Large intestine (tissue), 12 donors: ENCODE measurements at places on chromosomes 6 and 20.

GRCh38 chr6:110731898-110732297 is 83.4 kb downstream of the CDK19 start:
- H3K27ac ChIP-seq = no peak overlapping the region
- no peaks in the 10 kb centered on the region for H3K27me3 ChIP-seq
- peaks cover 2% of the 10 kb centered on the region for H3K36me3 ChIP-seq
- H3K4me3 ChIP-seq = no peak overlapping the region
- no peaks in the 10 kb centered on the region for H3K4me1 ChIP-seq
- DNase-seq = no peak

GRCh38 chr20:7850775-7851490 is 89.3 kb downstream of the HAO1 start:
- no peak overlapping the region for H3K4me3 ChIP-seq
- no peaks in the 10 kb centered on the region for H3K4me1 ChIP-seq
- no peak for DNase-seq
- H3K27me3 ChIP-seq = no peaks in the 10 kb centered on the region
- H3K36me3 ChIP-seq = no peaks in the 10 kb centered on the region

- H3K4me3 ChIP-seq = no peak overlapping the region
- no peak for DNase-seq
- H3K27me3 ChIP-seq = no peaks in the 10 kb centered on the region
- H3K36me3 ChIP-seq = peaks cover 2% of the 10 kb centered on the region
- H3K4me1 ChIP-seq = no peaks in the 10 kb centered on the region
- no peak overlapping the region for H3K27ac ChIP-seq
Measured at GRCh38 chr6:149025061-149025460, 278.2 kb downstream of the UST start.

DNA sequence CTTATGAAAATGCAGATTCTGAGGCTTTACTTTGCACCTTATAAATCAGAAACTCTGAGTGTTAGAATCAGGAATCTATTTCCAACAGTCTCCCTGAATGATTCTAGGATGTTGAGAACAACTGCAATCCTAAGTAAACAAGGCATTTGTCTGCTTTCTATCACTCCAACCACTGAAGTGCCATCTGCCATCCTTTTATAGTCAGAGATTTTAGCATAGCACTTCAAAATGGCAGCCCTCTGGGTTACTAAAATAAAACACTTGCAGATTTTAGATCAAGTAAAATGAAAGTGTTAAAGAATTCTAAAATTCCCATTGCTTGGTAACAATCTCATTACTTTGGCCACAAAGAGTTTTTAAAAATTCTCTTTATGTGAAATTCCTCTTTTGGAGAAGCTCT is 258.9 kb downstream of the CD109 start:
- no peak overlapping the region for H3K27ac ChIP-seq
- H3K27me3 ChIP-seq = no peaks in the 10 kb centered on the region
- no peak for DNase-seq
- H3K4me3 ChIP-seq = no peak overlapping the region
- no peaks in the 10 kb centered on the region for H3K36me3 ChIP-seq

- H3K36me3 ChIP-seq = peaks cover 3% of the 10 kb centered on the region
- H3K27ac ChIP-seq = no peak overlapping the region
- H3K4me1 ChIP-seq = no peaks in the 10 kb centered on the region
- H3K27me3 ChIP-seq = no peaks in the 10 kb centered on the region
Measured at GRCh38 chr6:107941627-107942026, 16.4 kb downstream of the SEC63 start.
